ENCODE measurements at places on chromosomes 12 and 14. TPM values are rescaled to one million over a fixed set of nuclear protein-coding genes. Genes with fewer than 3 reads are reported as not detected.

- no peak for DNase-seq
- H3K27me3 ChIP-seq: no peaks in the 10 kb centered on the region
- H3K36me3 ChIP-seq: no peaks in the 10 kb centered on the region
Measured at GRCh38 chr12:98997899-98998298, 352.8 kb downstream of the APAF1 start.

HSPB8 gene
- not detected for total RNA-seq

DNA sequence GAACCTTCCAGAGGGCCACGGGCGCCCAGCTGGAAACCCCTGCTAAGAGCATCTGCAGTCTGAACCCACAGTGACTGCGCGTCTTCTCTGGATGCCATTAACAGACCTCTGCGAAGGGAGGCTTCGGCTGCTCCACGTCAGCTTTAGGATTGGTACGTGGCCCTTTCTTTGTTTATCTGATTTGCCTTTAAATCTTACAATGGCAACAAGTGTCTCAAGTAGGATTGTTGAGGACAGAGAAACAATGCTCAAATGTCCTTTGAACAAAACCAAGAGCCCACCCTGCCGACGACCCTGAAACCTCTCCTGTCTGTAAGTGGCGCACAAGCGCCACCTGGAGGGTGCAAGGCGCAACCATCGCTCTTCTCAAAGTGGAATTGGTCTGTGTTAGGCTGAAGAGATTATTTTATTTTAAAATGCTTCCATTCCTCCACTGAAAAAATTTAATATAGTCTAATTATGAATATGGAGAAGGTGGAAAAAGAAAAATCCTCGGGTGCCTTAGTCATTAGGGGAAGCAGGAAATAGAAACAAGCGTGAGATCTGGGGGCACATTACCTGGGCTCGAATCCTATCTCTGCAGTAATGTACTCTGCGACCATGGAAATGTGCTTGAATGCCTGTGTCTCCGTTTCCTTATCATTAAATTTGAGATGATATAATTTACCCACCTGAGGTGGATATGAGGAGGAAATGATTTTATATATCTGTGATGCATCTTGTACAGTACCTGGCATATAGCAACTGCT, 82.6 kb upstream of the PTPRB start:
- peak; percentile 69 for DNase-seq
- H3K27me3 ChIP-seq: no peaks in the 10 kb centered on the region
- no peak overlapping the region for H3K4me3 ChIP-seq
- no peaks in the 10 kb centered on the region for H3K4me1 ChIP-seq
- H3K36me3 ChIP-seq: no peaks in the 10 kb centered on the region

FLRT2 gene
- total RNA-seq: not detected

- no peak for DNase-seq
- no peak overlapping the region for H3K4me3 ChIP-seq
- H3K27ac ChIP-seq: no peak overlapping the region
- H3K4me1 ChIP-seq: peaks cover 47% of the 10 kb centered on the region
- peaks cover 13% of the 10 kb centered on the region for H3K36me3 ChIP-seq
- no peaks in the 10 kb centered on the region for H3K27me3 ChIP-seq
Measured at GRCh38 chr12:44509471-44509870, 366.6 kb downstream of the NELL2 start.

GRCh38 chr12:23556661-23557060, 392.8 kb downstream of the SOX5 start:
- H3K27ac ChIP-seq: no peak overlapping the region
- no peak overlapping the region for H3K4me3 ChIP-seq
- H3K36me3 ChIP-seq: no peaks in the 10 kb centered on the region
- DNase-seq: no peak
- no peaks in the 10 kb centered on the region for H3K27me3 ChIP-seq
- H3K4me1 ChIP-seq: no peaks in the 10 kb centered on the region

ABCB9 gene
- total RNA-seq: 3.7 TPM

- no peaks in the 10 kb centered on the region for H3K4me1 ChIP-seq
- no peak overlapping the region for H3K4me3 ChIP-seq
- H3K27ac ChIP-seq: no peak overlapping the region
- H3K27me3 ChIP-seq: no peaks in the 10 kb centered on the region
- no peaks in the 10 kb centered on the region for H3K36me3 ChIP-seq
Measured at GRCh38 chr12:55681142-55682077, 26.3 kb downstream of the ITGA7 start.

DPF3 gene
- 3.1 TPM for total RNA-seq

FAM90A1 gene
- total RNA-seq: not detected

ACRBP gene
- 2.2 TPM for total RNA-seq

TNS2 gene
- not detected for total RNA-seq

NRL gene
- 2.5 TPM for total RNA-seq

DNA sequence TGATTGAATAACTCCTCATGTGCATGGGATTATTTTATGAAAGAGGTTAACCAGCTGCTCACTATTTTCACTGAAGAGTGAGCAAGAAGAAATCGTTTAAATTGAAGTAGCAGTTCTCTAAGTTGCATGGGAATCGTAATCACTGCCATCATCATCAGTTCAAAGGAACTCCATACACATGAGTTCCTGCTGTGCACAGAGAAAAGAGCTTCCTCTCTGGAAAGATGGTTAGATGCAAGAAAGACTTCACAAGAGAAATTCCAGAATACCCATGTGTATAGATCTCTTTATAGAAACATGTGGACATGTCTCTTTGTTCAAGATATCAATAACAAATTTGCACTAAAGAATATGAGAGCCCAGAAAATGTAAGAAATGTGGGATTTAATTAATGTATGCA, 291.3 kb downstream of the PDZRN4 start:
- peaks cover 19% of the 10 kb centered on the region for H3K4me1 ChIP-seq
- H3K36me3 ChIP-seq: no peaks in the 10 kb centered on the region
- H3K27ac ChIP-seq: no peak overlapping the region
- DNase-seq: no peak

CFAP54 gene
- not detected for total RNA-seq

DNA sequence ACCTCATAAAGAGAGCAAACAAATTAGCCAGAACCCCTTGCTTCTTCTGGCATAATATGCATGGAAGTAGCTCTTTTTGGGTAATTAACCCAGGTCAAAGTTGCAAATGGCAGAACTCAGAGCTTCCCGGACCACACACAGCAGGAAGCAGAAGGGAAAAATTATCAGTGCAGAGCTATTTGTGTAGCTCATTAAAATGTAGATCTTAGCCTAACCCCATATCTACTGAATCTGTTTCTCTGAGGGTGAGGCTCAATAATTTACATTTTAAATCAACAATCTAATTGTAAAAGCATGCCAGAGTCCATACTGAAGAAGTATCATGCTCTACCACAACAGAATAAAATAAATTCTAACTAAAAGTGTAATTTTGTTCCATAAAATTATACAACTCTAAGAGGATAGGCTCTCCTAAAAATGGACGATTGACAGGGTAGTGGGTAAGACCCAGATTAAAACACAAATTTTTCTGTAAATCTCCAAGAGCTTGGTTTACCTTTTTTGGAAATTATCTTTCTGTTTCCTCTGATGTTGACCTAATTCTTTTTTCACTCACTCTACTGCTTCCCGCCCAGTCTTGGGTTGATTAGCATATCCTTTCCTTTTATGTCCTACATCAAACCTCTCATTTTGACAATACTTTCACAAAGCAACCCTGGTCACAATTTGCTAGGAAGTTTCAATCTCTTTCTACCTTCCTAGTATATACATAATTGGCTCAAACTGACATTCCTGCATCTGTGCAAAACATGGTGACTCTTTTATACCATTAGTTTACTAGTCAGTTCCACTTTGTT, 213.3 kb upstream of the SLC16A7 start:
- no peaks in the 10 kb centered on the region for H3K36me3 ChIP-seq
- H3K4me1 ChIP-seq: no peaks in the 10 kb centered on the region
- no peaks in the 10 kb centered on the region for H3K27me3 ChIP-seq
- no peak for DNase-seq
- no peak overlapping the region for H3K4me3 ChIP-seq
- no peak overlapping the region for H3K27ac ChIP-seq

GRCh38 chr14:83992857-83993256, 1537.1 kb upstream of the FLRT2 start:
- no peaks in the 10 kb centered on the region for H3K36me3 ChIP-seq
- no peak overlapping the region for H3K4me3 ChIP-seq
- H3K27ac ChIP-seq: no peak overlapping the region
- H3K27me3 ChIP-seq: no peaks in the 10 kb centered on the region
- no peak for DNase-seq
- H3K4me1 ChIP-seq: no peaks in the 10 kb centered on the region

DNA sequence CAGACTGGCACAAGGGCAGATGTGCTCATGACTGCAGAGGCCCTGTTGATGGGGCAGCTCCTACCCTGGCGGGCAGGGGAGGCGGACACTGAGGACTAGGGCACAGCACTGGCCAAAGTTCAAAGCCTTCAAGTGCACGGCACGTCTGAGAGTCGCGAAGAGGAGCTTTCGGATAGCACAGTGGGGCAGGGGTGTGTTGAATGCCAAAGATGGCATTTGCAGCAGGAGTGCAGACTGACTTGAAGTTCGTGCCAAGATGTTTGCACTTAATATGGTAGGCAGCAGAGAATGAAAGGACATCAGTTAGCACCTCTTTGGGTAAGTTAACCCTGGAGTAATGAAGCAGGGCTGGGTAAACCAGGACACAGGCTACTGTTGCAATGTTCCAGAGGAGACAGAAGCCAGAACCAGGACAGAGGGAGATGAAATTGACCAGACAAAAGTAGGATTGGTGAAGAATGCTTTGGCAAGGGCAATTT, 6.7 kb upstream of the EML1 start:
- DNase-seq: no peak
- H3K4me3 ChIP-seq: no peak overlapping the region
- no peak overlapping the region for H3K27ac ChIP-seq
- no peaks in the 10 kb centered on the region for H3K27me3 ChIP-seq
- H3K36me3 ChIP-seq: no peaks in the 10 kb centered on the region
- H3K4me1 ChIP-seq: no peaks in the 10 kb centered on the region

GRCh38 chr12:65756956-65757511, 67.2 kb upstream of the HMGA2 start:
- H3K36me3 ChIP-seq: no peaks in the 10 kb centered on the region
- H3K4me1 ChIP-seq: no peaks in the 10 kb centered on the region
- H3K27me3 ChIP-seq: no peaks in the 10 kb centered on the region
- no peak overlapping the region for H3K27ac ChIP-seq
- no peak overlapping the region for H3K4me3 ChIP-seq

GRCh38 chr12:44017216-44017615, 181.3 kb downstream of the TMEM117 start:
- H3K4me1 ChIP-seq: peaks cover 18% of the 10 kb centered on the region
- H3K27me3 ChIP-seq: no peaks in the 10 kb centered on the region
- no peaks in the 10 kb centered on the region for H3K36me3 ChIP-seq
- H3K4me3 ChIP-seq: no peak overlapping the region
- H3K27ac ChIP-seq: no peak overlapping the region

GRCh38 chr12:10243818-10244520, 31.3 kb downstream of the GABARAPL1 start:
- no peak overlapping the region for H3K27ac ChIP-seq
- no peaks in the 10 kb centered on the region for H3K4me1 ChIP-seq
- DNase-seq: no peak
- H3K36me3 ChIP-seq: no peaks in the 10 kb centered on the region
- H3K27me3 ChIP-seq: no peaks in the 10 kb centered on the region

DNA sequence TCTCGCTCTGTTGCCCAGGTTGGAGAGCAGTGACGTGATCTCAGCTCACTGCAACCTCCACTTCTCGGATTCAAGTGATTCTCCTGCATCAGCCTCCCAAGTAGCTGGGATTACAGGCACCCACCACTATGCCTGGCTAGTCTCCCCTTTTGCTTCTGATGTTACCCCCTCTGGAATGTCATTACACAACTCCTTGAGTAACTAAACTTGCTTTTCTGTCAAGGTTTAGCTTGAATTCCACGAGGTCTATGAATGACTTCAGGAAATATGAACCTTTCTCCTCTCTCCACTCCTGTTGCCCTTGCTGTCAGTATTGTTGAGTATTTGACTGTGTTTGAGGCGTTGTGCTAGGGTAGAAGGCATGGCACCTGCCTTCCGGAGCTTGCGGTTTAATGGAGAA, 16.8 kb upstream of the RTRAF start:
- H3K36me3 ChIP-seq: peaks cover 9% of the 10 kb centered on the region
- no peak overlapping the region for H3K27ac ChIP-seq
- peaks cover 6% of the 10 kb centered on the region for H3K4me1 ChIP-seq
- DNase-seq: no peak

GRCh38 chr12:131353376-131353775, 357.5 kb upstream of the SFSWAP start:
- no peaks in the 10 kb centered on the region for H3K27me3 ChIP-seq
- H3K4me3 ChIP-seq: no peak overlapping the region
- no peaks in the 10 kb centered on the region for H3K36me3 ChIP-seq
- no peak overlapping the region for H3K27ac ChIP-seq
- no peaks in the 10 kb centered on the region for H3K4me1 ChIP-seq

DNA sequence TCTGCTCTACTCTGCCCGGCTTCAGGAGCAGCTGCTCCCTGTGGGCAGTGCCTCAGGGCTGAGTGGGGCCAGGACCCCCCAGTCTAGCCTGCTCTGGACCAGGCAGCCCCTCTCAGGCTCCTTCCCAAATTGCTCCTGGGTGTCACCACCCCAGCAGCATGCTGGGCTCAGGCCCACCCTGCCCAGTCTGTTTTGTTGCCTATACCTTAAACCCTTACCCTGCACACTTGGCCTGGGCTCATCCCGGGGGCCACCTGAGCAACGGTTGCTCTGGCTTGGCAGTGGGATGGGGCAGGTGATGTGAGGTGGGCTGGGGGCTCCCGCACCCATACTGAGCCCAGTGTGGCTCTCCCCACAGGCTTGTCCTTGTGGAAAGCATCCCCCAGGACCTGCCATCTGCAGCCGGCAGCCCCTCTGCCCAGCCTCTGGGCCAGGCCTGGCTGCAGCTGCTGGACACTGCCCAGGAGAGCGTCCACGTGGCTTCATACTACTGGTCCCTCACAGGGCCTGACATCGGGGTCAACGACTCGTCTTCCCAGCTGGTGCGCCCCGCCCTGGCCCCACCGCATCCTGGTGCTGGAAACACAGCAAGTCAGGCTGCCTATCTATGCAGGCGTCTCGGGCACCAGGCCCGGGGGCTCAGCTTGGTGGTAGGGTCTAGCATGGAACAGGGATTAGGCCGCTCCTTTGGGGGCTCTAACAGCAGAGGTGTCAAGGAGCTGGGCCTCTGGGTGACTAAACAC, 3.9 kb downstream of the PLD4 start:
- H3K36me3 ChIP-seq: peaks cover 29% of the 10 kb centered on the region
- no peak overlapping the region for H3K4me3 ChIP-seq
- no peak overlapping the region for H3K27ac ChIP-seq
- H3K27me3 ChIP-seq: no peaks in the 10 kb centered on the region
- peaks cover 51% of the 10 kb centered on the region for H3K4me1 ChIP-seq

DNA sequence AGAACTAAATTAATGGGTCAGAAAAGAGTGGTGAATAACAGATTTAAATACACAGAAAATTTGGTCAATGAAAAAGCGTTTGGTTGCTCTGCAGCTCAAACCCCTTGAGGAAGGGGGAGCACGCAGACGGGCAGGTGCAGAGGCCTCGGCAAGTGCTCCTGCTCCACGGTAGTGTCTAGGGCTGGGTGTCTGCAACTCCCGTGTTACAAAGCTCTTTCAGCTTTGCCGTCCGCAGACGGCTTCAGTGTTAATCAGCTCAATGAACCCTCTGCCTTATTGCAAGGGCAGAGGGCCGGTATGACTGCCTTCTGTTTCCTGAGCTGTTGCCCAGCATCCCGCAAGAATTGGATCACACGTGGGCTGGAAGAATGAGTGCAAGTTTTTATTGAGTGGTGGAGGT, 125.7 kb upstream of the TRHDE start:
- no peak overlapping the region for H3K4me3 ChIP-seq
- DNase-seq: no peak
- no peaks in the 10 kb centered on the region for H3K27me3 ChIP-seq
- H3K4me1 ChIP-seq: no peaks in the 10 kb centered on the region
- H3K27ac ChIP-seq: no peak overlapping the region
